Hematopoietic multipotent progenitor cell (in vitro differentiated cells): ENCODE measurements at places on chromosomes 7 and 10. TPM values are rescaled to one million over a fixed set of nuclear protein-coding genes. Genes with fewer than 3 reads are reported as not detected.

The VSTM2A gene
- total RNA-seq, result not detected

The CPED1 gene
- 9.2 TPM for total RNA-seq

The STOX1 gene
- 0.54 TPM for total RNA-seq

The ADRB1 gene
- total RNA-seq, result 2.4 TPM

DNA sequence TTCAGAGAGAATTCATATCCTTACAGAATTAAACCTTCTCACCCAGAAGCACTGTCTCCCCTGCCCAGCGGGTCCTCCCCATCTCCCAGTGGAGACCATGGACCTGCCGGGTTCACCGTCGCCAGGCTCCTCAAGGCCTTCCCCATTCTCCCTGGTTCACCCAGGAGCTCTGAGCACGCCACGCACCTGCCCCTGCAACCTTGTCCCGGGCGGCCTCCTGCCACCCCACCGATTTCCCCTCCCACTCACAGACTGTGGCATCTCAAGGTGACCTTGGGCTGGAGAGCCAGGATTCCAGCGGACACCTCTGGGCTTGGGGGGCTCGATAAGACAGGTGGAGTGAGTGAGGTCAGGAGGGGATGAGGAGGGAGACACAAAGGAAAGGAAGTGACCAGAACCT, 135.3 kb downstream of the PTPRN2 start:
- DNase-seq, result no peak
